ENCODE measurements at places on chromosomes 12 and 14.
A peak's percentile ranks its signal among the peaks of the same experiment; 100 is the strongest.

GRCh38 chr14:89801136-89801535 is 153.4 kb downstream of the EFCAB11 start:
- DNase-seq: no peak

DNA sequence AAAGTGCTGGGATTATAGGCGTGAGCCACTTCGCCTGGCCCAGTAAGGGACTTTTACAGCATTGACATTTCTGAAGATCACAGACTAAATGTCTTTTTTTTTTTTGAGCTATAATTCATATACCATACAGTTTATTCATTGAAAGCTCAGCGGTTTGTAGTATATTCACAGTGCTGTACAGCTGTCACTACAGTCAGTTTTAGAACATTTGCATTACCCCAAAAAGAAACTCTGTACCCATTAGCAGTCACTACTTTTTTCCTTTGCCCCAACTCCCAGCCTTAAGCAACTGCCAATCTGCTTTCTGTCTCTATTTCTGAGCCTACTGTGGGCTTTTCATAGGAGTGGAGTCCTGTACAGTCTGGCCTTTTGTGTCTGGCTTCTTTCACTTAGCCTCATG is 8.2 kb downstream of the BRI3BP start:
- no peak for DNase-seq

DNA sequence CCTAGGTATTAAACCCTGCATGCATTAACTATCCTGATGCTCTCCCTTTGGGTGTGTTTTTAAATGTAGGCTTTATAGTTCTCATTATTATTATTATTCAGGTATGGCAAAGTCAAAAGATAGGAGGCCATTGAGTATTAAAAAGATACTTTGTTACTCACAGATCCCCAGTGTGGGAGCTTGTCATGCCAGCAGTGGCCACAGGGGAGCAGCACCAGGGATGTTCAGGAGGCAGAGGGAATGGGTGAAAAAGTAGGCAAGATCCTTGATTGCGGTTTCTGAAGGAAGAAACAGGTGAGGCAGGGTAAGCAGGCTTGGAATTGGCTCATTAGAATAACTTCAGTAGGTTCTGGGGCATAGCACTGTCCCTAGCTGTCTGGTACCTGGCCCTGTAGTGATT is 382.2 kb downstream of the MED13L start:
- DNase-seq: peak; percentile 17

GRCh38 chr14:102602421-102603292 is 10.2 kb downstream of the RCOR1 start:
- DNase-seq: no peak

- DNase-seq: no peak
Observed at GRCh38 chr14:79333198-79333546, 878.1 kb downstream of the DIO2 start.

DNA sequence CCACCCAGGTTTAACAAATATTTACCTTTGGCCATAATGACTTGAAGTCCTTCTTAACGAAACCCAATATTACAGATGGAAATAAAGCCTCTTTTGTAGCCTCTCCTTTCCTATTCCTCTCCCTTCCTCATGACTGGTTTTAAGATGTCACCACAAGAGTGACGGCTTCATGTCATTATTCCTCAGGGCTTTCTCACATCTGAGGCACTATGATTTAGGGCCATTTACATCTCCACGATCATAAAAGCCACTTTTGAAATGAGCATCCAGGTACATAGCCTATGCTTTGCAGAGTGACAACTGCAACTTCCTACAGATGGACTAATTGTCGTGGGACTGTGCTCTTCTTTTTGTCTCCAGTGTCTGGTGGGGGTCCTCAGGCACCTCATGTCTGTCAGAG is 32.3 kb upstream of the DACT1 start:
- no peak for DNase-seq
